ENCODE measurements at places on chromosomes 2 and 18. TPM values are rescaled to one million over a fixed set of nuclear protein-coding genes. Genes with fewer than 3 reads are reported as not detected.

Gene NCKAP5
- not detected for total RNA-seq

Gene AP1S3
- total RNA-seq, result 12.1 TPM

Gene KLHL30
- total RNA-seq, result not detected

Gene MBD5
- total RNA-seq, result 17.6 TPM

Gene PDK1
- total RNA-seq, result 31.6 TPM

Gene IHH
- not detected for total RNA-seq

Gene CCBE1
- total RNA-seq, result not detected

Gene MAPK4
- not detected for total RNA-seq

Gene TRIM43
- total RNA-seq, result not detected

Gene INHA
- total RNA-seq, result not detected

Gene ZNF396
- total RNA-seq, result 0.93 TPM

Gene UGP2
- total RNA-seq, result 119 TPM

Gene PIGN
- total RNA-seq, result 26.2 TPM

Gene NT5C1B
- not detected for total RNA-seq

Gene MRO
- not detected for total RNA-seq

Gene ACVR1
- 25.0 TPM for total RNA-seq

Gene ADAM23
- total RNA-seq, result 2.3 TPM

Gene CPO
- total RNA-seq, result not detected

Gene TDRD15
- not detected for total RNA-seq

Gene SP5
- not detected for total RNA-seq

Gene OSR1
- not detected for total RNA-seq

Gene RNF125
- 36.8 TPM for total RNA-seq

Gene CTAGE1
- not detected for total RNA-seq

Gene CCL20
- 74.7 TPM for total RNA-seq

Gene EGR4
- 0.24 TPM for total RNA-seq

Gene THSD7B
- not detected for total RNA-seq

Gene LINC00305
- total RNA-seq, result not detected

Gene FBXO15
- total RNA-seq, result 0.67 TPM

Gene GNLY
- 21.5 TPM for total RNA-seq

Gene PHOSPHO2
- 2.6 TPM for total RNA-seq

Gene ZNF385B
- total RNA-seq, result not detected

Data from activated CD4-positive, alpha-beta memory T cell treated with anti-CD3 and anti-CD28 coated beads for 36 hours (primary cell).